Activated CD4-positive, alpha-beta T cell treated with anti-CD3 and anti-CD28 coated beads for 36 hours (primary cell): ENCODE measurements at places on chromosomes 13 and 19.

DNA sequence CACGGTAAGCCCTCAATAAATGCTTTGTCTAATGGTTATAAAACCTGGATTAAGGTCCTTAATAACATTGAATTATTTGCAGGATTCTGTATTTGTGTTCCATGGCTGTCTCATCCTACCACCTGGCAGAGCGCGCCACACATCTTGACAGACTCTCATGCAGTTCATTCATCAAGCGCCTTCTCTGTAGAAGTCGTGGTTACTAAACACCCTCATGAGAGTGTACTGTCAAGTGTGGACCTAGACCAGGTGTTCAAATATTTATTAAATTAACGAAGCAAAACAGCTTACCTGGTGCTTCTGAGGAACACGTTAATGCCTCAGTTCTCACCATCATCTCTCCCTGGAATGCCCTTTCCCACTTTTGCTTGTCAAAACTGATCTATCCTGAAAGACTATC lies 13.1 kb upstream of the FBXL3 start:
- no peak overlapping the region for H3K27ac ChIP-seq
- DNase-seq: no peak
- H3K4me3 ChIP-seq: no peak overlapping the region
- no peaks in the 10 kb centered on the region for H3K27me3 ChIP-seq
- peaks cover 9% of the 10 kb centered on the region for H3K4me1 ChIP-seq

DNA sequence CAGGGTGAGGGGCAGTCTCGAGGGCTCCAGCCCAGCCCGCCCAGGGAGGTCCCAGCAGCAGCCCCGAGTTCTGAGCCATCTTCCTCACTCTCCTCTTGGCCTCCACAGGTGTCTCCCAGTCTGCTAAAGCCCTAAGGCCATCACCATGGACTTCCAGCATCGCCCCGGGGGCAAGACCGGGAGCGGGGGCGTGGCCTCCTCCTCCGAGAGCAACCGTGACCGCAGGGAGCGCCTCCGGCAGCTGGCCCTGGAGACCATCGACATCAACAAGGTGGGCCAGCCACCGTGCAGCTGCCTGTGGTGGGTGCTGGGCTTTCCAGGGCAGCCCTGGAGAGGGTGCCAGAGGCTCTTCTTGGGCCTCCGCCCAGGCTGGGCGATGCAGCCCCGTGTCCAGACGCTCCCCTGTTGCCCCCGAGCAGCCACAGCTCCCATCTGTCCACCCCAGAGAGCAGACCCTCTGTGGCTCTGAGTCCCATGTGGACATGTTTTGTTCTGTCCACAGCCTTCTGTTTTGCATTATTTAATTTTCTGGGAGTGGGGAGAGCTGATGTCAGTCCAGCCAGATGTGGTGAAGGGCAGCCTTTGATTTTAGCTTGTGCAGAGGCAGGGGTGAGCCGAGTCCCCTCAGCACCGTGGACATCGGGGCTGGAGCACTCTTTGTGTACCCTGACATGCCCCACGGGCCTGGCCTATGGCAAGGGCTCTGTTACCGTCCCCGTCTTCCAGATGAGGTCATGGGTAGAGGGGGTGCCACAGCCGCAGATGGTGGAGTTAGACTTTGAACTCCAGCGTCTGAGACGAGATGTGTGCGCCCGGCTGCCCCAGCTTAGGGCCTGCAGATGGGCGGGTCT lies 5.6 kb upstream of the AMH start:
- H3K36me3 ChIP-seq: peaks cover 52% of the 10 kb centered on the region
- no peak overlapping the region for H3K27ac ChIP-seq
- peaks cover 39% of the 10 kb centered on the region for H3K4me1 ChIP-seq
- DNase-seq: no peak
- no peak overlapping the region for H3K4me3 ChIP-seq
- H3K27me3 ChIP-seq: no peaks in the 10 kb centered on the region

DNA sequence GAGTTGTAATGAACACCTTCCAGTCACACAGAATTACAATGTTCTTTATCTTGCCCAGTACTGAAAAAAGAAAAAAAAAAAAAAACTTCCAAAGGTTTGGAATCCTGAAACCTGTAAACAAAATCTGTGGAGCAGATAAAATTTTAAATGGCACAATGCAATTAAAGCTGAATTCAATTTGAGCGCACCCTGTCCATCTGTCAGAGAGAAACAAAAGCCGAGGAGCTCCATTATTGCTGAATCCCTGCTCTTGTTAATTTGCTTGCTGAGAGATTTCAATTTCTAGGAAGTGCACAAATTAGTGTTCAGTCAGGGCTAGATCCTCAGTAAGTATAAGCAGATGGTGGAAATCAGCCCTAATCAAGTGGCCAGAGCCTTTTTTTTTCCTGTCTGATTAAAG lies 65.2 kb downstream of the DACH1 start:
- no peak for DNase-seq
- H3K4me3 ChIP-seq: no peak overlapping the region
- no peaks in the 10 kb centered on the region for H3K36me3 ChIP-seq
- H3K27ac ChIP-seq: no peak overlapping the region
- no peaks in the 10 kb centered on the region for H3K27me3 ChIP-seq

GRCh38 chr19:32489971-32490370 lies 84.4 kb downstream of the DPY19L3 start:
- no peaks in the 10 kb centered on the region for H3K27me3 ChIP-seq
- no peak for DNase-seq
- H3K4me3 ChIP-seq: no peak overlapping the region
- no peaks in the 10 kb centered on the region for H3K4me1 ChIP-seq

DNA sequence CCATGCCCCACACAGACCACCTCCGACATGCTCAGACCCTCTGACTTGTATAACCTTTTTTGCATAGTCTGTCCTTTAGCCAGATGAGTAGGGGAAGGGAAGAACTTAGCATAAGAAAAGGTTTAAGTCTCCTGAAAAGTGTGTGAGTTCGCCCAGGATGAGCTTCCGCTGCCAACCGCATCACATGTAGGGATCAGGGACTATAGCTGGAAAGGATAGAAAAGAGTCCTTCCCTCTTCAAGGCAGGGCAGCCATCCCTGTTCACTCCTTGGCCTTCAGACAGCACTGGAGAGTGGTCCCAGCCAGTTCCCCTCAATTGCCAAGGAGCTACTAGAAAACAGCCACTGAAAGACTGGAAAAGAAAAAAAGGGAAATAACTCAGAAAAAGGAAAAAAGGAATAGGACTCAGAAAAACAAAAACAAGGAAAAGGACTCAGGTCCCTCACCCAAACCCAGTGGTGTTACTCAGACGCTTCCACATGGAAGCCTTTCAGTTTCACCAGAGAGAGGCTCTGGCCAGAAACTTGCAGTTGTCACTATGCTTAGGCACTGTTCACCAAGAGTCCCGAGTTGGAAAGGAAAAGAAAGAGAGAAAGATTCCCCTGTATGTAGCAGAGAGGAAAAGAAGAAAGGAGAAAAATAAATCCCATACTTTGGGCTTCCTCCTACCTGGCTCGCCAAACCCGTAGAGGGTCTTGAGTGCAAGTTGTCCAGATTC lies 5.6 kb upstream of the TM9SF2 start:
- peaks cover 5% of the 10 kb centered on the region for H3K36me3 ChIP-seq
- DNase-seq: no peak
- no peaks in the 10 kb centered on the region for H3K27me3 ChIP-seq
